NCI-H446 treated with DMSO at 0.1 percent for 48 hours (cell line): ENCODE measurements at places on chromosomes 6 and 20.

- no peak for DNase-seq
Measured at GRCh38 chr20:39067526-39068216, 105.5 kb downstream of the DHX35 start.

- DNase-seq, result no peak
Measured at GRCh38 chr20:4119854-4120209, 104.5 kb upstream of the RNF24 start.

- DNase-seq, result peak; percentile 63
Measured at GRCh38 chr20:44785768-44786167, 24.6 kb downstream of the RIMS4 start.

- DNase-seq, result no peak
Measured at GRCh38 chr6:42509765-42510164, 54.1 kb upstream of the UBR2 start.

- no peak for DNase-seq
Measured at GRCh38 chr6:44432726-44433125, 45.2 kb downstream of the CDC5L start.

DNA sequence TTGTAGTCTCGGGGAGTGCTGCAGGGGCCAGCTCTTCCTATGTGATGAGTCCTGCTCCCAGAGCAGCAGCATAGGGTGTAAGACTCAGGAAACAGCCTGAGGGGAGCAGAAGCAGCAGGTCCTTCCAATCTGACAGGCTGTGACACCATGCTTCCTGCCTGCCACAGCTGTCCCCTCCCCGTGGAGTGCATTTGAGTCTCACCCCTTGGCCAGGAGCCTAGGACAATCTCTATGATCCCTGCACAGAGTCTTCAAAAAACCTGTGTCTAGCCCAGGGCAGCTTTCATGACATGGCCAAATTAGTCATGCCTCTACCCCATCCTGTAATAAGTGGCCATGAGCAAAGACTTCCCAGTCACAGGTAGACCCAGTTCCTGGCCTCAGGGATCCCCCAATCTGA, 23.1 kb upstream of the LRFN2 start:
- DNase-seq, result no peak

- DNase-seq, result no peak
Measured at GRCh38 chr6:146381486-146381885, 162.1 kb upstream of the RAB32 start.

DNA sequence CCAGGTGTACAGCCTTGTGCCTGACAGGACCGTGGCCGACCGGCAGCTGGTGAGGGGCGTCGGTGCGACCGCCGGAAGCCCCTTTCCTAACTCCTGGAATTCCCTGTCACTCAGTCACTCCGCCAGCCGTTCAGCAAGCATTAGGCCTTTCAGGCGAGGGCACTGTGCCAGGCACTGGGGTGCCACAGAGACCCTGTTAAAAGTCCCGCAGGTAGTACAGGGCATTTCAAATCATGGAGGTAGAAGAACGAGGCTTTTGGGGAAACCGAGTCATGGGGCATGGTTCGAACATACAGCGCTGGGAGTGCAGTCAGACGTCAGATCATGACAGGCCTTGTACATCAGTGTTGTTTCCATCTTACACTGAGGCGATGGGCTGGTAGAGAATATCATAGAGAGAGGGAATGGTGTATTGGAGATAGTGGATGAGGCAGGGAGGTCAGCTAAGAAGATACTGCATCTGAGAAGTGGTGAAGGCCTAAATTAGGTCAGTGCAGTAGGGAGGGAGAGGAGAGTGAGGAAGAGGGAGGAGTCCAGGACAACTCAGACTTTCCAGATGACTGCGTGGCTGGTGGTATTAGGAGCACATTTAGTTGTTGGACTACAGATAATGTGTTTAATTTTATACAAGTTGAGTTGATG, 892 bp upstream of the DXO start:
- no peak for DNase-seq

DNA sequence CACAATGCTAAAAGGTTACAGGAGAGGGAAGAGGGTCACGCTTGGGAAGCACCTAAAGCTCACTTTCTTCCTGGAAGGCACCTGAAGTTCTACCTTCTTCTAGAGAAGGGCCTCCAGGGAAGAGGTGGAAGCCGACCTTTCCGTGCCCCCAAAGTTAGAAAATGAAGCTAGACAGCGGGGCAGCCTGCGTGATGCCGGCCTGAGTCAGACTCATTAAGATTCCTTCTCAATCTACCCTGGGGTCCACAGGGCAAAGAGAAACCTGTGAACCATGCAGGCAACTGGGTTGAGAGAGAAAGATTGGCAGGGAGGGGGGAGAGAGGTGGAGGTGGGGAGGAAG, 54.8 kb upstream of the CCDC167 start:
- no peak for DNase-seq

DNA sequence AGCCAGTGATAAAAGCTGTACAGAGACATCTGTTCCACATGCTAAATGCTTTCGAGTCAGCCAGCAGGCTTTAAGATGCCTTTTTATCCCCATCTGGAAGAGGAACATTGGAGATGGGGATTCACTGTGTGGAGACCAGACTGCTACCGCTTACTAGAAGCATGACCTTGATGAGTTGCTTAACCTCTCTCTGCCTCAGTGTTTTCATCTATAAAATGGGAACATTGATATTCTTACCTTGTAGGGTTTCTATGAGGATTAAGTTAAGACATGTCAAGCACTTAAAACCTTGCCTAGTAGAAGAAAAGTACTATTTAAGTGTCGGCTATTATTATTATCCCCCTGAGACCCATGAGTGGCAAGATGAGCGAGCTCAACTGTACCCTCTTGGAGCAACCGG, 165.3 kb upstream of the SNX9 start:
- no peak for DNase-seq

- peak; percentile 79 for DNase-seq
Measured at GRCh38 chr6:36623547-36624459, 29.6 kb downstream of the SRSF3 start.

- no peak for DNase-seq
Measured at GRCh38 chr6:13253272-13253671, 75.1 kb downstream of the TBC1D7 start.

- no peak for DNase-seq
Measured at GRCh38 chr6:31351033-31351380, 6.0 kb downstream of the HLA-B start.
